ENCODE measurements at places on chromosomes 4 and X.
A peak's percentile ranks its signal among the peaks of the same experiment; 100 is the strongest.

- DNase-seq, result no peak
These were observed 296.6 kb upstream of the PPARGC1A start for GRCh38 chr4:24186466-24186865.

DNA sequence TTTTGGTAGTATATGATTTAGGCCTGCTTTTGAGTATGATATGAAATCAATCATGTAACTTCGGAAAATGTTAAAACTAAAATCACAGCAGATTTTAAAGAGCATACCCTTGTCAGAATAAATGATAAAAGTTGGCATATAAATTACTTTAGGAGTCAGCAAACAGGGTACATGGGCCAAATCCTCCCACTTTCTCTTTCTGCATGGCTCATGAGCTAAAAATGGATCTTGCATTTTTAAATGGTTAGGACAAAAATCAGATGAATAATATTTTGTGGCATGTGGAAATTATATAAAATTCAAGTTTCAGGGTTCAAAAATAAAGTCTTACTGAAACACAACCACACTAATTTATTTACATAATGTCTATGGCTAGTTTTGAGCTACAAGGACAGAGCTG lies 214.9 kb downstream of the GASK1B start:
- no peak for DNase-seq

GRCh38 chr4:41753942-41754341 lies 5.4 kb upstream of the PHOX2B start:
- no peak for DNase-seq

DNA sequence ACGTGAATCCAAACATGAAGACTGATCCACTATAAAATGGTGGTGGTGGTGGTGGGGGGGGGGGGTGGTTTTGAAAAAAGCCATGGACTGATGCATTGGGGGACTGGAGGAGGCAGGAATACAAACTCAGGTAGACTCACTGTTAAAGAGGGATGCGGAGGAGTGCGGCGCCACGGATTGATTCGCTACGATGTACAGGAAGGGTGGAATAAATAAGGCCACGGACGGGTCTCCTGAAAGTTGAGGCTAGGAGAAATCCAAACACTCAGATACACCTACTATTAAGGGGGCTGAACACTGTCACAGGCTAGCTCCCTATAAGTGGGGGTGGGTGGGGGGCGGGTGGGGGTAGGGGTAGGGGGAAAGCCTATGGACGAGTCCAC lies 591 bp downstream of the ELK1 start:
- DNase-seq, result no peak

DNA sequence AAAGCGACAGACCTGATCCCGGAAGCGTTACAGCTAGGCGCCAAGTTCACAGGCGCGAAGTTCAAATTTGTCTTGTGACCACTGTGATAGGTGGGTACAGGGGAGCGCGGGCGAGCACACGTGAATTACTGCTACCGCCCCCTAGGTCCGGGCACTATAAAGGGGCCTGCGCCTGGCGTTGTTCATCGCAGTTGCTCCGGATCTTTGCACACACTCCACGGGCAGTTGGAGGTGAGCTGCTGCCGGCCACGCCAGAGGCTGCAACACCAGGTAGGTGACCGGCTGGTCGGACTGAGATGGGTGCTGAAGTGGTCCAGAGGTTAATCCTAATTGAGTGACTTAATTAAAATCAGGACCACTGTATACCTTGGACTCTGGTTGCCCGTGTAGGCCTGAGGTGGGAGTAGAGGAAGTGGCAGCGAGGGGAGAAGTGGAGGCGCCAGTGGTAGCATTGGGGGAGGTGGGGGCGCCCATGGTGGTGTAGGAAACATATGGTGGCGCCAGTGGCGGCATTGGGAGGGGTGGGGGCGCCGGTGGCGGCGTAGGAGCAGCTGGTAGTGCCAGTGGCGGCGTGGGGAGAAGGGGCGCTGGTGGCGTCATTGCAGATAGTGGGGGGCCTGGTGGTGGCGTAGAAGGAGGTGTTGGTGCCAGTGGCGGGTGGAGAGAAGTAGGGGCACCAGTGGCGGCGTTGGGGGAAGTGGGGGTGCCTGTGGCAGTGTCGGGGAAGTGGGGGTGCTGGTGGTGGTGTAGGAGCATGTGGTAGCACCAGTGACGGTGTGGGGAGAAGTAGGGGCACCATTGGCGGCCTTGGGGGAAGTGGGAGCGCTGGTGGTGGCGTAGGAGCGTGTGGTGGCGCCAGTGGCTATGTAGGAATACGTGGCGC lies at the start of gene GCNA:
GCNA (plus strand) TSS at position 185 of the 883 bp plus-strand sequence. CDS start 2,385 bp downstream, outside the sequence.
- no peak for DNase-seq

GRCh38 chr4:77538574-77539157 lies 67.0 kb upstream of the CXCL13 start:
- peak; percentile 60 for DNase-seq

DNA sequence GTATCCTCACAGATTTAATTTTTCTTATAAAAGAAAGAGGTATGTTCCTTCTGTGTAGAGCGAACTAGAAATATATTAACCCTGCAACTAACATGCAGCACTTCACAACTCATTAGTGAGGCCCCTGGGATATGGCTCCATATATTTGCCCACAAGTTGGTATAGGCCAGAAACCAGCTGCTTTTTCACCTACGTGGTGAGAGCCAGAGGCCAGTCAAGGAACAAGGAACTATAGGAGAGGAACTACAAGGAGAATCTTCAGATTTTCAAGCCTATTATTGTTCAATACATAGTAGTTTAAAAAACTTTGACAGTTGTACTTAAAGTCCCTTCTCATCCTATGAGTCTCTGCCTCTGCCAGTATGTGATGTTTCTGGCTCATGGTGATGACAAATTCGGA lies 205.9 kb downstream of the CBR4 start:
- DNase-seq, result no peak

- no peak for DNase-seq
These were observed 349.8 kb downstream of the UNC5C start for GRCh38 chr4:95198961-95199360.

GRCh38 chr4:77358315-77358928 lies 201.4 kb downstream of the CCNG2 start:
- peak; percentile 64 for DNase-seq

- no peak for DNase-seq
These were observed 121.6 kb downstream of the ATXN3L start for GRCh38 chrX:13198056-13198761.

DNA sequence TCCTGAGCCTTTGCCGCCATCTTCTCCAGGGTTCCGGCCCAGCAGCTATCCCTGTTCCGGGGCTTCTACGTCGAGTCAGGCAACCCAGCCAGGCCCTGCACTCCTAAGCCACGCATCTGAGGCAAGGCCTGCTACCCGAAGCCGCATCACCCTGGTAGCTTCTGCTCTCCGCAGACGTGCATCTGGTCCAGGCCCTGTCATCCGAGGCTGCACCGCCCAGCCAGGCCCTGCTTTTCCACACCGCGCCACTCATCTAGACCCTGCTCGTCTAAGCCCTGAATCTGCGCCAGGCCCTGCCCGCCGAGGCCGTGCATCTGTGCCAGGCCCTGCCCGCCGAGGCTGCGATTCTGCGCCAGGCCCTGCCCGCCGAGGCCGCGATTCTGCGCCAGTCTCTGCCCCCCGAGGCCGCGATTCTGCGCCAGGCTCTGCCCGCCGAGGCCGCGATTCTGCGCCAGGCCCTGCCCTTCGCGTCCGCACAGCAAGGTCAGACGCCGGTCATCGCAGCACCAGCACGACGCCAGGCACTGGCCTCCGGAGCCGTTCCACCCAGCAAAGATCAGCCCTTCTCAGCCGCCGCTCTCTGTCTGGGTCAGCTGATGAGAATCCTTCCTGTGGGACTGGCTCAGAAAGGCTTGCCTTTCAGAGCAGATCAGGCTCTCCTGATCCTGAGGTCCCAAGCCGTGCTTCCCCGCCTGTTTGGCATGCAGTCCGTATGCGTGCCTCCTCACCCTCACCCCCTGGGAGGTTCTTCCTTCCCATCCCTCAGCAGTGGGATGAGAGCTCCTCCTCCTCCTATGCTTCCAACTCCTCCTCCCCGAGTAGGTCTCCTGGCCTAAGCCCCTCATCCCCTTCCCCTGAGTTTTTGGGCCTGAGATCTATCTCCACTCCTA lies 75.1 kb downstream of the NUDT10 start:
- no peak for DNase-seq
